ENCODE measurements at places on chromosomes 6 and 20.

DNA sequence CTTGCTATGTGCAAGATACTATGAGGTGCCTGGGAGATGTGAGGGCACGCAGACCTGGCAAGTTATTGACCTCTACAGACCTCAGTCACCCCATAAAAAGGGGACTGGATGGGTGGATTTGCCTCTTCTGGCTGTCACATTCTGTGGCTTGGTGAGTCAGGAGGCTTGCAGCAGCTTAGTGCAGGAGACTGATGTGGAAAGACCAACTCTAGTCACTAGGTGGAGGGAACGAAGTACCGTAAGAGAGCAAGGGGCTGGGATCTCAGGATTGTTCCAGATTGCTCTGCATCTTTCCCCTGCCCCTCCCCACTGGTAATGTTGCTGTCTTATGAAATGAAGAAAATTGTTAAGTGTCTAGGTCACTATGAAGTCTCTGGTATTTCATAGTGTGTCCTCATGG, 3.3 kb downstream of the MAPRE1 start:
- no peak for DNase-seq

DNA sequence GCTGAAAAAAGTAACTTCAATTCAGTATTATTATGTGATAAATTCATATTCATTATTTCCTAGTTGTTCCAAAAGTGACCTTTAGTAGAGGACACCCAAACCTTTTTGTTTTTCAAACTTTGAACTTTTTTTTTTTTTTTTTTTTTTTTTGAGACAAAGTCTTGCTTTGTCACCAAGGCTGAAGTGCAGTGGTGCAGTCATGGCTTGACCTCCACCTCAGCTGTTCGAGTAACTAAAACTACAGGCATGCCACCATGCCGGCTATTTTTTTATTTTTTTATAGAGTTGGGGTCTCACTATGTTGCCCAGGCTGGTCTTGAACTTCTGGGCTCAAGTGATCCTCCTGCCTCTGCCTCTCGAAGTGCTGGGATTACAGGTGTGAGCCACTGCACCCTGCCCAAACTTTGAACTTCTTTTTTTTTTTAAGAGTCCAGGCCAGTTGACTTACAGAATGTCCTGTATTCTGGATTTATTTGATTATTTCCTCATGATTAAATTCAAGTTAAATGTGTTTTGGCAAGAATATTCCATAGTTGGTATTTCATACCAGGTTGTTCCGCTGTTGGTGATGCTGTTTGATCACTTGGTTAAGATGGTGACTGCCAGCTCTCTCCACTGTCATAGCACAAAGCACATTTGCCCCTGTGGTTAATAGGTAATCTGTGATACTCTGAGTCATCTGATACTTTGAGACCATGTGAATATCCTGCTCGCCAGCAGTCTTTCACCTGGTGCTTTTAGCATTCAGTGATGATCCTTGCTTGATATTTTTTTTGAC, 48.0 kb downstream of the VAPB start:
- no peak for DNase-seq

DNA sequence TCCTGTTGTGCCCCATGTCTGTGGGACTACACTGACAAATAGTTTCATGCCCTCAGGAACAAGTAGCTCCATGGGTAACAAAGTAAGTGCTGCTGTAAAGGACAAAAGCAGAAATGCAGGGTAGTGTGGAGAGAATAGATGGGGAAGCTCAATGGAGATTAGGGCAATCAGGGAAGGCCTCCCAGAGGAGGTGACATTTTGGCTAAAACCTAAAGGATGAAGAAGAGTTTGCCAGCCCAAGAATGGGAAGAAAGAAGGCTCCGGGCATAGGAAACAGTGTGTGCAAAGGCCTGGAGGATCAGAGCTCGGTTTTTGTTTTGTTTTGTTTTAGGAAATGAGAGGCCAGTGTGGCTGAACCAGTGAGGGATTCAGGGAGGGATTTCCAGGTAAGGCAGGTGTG, 43.6 kb upstream of the FAM83D start:
- no peak for DNase-seq

DNA sequence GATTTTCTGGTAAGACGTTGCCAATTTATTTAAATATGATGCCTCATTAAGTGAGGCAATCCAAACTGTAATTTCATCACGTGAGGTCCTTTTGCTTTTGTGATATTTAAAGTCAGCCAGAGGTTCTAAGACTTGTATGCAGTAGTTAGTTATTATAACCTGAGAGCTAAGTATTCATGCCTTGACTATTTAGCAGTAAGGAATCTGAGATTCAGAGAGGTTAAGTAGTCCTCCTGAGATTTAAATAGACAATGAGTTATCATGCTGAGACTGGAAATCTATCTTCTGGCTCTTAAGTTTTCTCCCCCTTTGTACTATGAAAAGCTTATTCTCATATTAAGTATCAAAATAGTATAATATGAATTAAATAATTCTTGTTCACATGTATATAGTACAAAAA, 158.0 kb downstream of the UTRN start:
- no peak for DNase-seq

DNA sequence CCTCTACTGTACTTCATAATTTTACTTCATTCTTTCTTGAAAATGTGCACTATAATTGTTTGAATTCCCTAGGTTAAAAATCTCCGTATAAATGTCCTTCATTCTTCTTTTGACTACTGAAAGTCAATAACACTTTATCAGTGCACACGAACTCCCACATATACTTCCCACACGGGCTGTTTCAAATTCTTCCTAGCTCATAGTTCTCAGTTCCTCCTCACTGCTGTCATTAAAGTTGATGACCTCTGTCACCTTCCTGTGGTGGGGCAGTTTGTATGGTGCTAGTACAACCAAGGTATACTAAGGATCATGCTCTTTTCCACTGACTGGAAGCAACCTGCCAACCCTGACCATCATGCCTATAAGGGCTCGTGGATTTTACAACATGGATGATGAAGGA, 40.0 kb upstream of the CD2AP start:
- DNase-seq: no peak

- DNase-seq: no peak
These were observed 17.7 kb upstream of the BCLAF1 start for GRCh38 chr6:136307351-136307750.

DNA sequence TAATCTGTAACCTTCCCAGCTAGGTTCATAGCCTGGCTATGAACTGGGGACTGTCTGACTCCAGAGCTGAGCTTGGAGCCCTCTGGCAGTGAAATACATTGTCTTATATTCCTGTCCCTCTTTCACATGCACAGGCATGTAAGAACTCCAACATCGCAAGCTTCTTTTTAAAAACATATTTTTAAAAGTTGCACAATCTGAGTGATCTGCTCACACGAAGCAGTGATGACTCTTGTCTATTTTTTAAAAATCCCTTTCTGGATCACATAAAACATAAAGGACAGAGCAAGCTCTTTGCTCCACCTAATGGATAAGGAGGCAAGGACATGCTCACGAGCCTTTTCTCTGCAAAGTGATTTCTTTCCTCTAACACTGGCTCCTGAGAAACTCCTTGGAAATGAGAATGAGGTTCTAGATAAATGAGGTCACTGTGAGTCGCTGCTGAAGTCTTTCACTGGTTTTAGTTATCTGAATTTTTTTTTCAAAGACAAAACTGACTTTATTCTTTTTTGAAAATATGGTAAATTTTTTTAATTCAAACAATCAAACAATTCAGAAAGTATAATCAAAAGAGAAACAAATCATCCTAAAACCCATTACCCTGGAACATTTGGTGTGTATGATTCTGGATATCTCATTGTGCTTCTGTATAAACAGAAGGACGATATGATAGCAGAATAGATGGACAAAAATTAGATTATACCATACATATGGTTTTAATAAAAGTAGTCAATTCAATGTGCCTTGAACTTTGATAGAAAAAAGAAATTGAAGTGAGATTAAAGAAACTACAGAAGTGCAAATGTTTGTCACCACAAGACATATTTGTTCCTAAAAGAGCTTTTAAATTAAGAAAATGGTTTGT, 30.8 kb downstream of the IL20RA start:
- no peak for DNase-seq

DNA sequence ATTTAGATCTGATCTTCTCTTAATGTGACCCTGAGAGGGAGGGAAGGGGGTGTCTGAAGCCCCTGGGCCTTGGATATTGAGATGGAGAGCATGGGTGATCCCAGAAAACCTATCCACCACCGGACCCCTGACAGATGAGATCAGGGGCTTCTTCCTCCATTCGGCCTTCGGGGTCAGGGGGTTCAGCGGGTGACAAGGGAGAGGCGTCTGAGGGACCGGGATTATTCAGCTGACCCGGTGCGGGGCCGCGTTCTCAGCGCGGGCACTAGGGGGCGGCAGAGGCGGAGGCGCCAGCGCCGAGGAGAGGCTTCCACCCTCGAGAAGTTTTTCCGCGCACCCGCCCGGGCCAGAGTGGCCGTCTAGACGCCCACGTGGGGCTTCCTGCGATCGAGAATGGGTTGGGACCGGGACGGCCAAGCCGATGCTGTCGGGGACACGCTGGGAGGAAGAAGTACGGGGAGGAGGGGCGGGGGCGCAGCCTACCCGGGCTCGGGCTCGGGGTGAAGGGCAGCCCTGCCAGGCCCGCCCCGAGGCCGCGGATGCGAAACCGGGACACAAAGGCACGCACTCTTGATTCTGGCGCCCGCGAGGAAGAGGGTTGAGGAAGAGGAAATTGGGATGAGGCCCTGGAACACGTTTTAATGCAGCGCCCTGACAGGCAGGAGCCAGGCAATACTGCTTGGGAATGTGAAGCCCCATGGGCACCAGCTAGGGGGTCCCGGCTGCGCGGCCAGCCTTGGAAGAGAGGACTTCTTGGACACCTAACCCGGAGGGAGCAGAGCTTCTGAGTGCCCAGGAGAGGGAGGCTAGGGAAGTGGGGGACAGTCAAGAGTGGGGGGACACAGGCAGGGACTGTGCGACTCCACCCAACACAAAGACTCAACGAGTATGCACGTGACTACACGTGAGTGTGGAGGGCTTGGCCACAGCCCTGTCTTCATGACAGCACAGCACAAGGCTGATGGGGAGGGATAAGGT, 30.6 kb downstream of the COL11A2 start:
- DNase-seq: peak; percentile 79

DNA sequence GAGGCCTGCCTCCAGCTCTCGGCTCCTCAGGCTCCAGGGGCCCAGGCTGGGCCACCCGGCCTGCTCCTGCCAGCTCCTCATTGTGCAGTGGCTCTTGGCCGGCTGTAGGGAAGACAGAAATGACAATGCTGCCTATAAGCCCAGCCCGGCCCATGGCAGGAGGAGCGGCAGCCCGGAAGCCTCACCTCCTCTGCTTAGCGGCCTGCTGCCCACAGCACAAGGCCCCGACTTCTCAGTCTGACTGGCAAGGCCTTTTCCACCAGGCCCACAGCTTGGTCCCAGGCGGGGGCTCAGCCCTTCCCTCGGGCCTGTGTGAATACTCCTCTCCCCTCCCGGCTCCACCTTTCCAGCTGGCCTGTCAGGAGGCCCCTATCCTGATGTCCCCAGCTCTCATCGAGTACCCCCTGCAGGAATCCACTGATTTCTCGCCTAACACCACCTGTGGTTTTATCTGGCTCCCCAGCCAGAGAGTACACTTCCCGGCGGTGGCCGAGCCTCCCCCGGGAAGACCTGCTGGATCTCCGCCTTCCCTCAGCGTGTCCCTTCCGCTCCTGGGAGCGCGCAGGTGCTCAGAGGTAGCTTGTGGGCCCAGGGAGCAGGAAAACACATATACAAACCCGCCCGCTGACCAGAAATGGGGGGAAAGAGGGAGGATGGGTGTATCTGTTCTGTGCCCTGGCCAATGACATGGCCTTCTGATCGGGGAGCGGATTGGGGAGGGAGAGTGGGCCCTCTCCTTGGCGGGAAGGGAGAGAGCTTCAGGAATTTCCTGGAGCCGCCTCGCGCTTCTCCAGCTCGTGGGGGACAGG, 963 bp downstream of the DDRGK1 start:
- no peak for DNase-seq

GRCh38 chr6:146582857-146583256, 15.9 kb upstream of the ADGB start:
- DNase-seq: no peak

DNA sequence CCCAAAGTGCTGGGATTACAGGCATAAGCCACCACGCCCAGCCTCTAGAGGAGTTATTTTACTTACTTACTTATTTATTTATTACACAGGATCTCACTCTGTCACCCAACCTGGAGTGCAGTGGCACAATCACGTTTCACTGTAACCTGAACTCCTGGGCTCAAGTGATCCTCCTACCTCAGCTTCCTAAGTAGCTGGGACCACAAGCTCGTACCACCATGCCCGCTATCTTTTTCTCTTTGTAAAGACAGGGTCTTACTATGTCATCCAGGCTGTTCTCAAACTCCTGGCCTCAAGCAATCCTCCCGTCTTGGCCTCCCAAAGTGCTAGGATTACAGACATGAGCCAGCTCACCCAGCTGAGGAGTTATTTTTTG, 1.6 kb upstream of the TRIB3 start:
- DNase-seq: no peak

- DNase-seq: no peak
These were observed 663.4 kb downstream of the KHDRBS2 start for GRCh38 chr6:61622601-61623000.

DNA sequence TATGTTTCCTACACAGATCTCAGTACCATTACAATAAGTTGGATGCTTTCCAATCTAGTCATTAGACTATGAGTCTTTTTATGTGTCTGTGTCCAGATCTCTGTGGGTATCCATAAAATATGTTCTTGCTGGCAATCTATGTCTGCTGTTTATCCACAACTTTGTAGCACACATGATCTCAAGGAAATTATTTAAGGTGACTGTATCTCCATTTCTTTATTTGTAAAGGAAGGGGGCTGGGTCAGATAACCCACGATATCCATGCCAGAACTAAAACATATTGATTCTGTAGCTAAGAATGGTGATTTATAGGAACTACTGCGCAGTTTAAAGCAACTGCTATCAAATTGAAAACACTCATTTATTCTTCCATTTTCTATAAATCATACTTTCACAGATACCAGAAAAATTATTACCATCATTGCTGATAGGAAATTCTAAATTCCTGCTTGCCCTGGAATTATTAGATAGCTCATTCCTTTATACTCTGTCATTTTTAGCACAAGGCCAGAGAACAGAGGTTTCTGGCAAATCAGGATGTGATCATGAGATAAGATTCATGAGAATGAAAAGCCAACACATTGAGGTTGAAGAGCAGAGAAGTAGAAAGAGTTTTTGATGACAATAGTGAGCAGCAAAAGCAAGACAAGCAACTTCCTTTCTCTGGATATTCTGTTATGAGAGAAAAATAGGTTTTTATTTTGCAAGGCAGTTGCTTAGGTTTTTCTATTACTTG, 851.4 kb upstream of the CITED2 start:
- no peak for DNase-seq

DNA sequence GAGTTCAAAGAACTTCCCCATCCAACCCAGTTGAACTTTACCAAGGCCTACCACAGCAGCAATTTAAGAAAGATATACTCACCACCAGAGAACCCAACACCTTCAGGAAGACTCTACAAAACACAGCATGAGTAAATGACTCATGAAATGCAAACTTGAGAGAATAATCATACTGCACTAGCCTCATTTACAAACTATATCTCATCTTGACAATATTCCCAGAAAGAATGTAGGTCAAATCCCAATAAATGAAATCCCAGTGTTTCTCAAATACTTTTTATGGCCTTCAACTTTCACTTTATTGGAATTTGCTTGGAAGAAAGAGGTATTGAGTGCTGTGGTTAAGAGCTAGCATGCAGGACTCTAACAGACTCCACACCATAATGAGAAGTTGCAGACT, 60.0 kb downstream of the FYN start:
- DNase-seq: no peak

All from right kidney (tissue), 9 donors.